WTC11 (cell line): ENCODE measurements at places on chromosomes 11 and 22.

GRCh38 chr11:1048375-1049070, 12.0 kb upstream of the MUC6 start:
- DNase-seq: peak; percentile 30

- no peak for DNase-seq
Observed at GRCh38 chr11:110565357-110566336, 135.9 kb downstream of the FDX1 start.

- no peak for DNase-seq
Observed at GRCh38 chr11:123233280-123233974, 38.4 kb upstream of the CLMP start.

- DNase-seq: no peak
Observed at GRCh38 chr11:65338676-65339075, 5.0 kb downstream of the DPF2 start.

GRCh38 chr11:2202900-2203439, 31.4 kb upstream of the TH start:
- DNase-seq: peak; percentile 4

- DNase-seq: no peak
Observed at GRCh38 chr11:107184986-107185385, 166.7 kb upstream of the GUCY1A2 start.

DNA sequence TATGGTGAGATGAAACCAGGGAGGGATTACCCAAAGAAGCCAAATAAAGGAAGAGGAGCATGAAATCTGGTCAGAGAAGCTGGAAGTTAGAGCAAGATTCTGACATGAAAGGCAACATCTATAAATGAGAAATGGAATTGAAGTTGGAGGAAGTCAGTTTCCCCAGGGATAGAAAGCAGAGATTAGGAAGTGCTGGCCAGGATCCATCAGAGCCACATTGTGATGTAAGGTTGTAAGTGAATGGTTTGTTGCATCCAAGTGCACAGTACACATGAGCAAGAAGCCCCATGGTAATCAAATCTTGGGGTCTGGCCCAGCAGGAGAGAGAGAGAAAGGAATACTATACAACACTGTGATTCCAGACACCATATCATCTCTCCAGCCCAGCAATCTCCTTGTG, 6.6 kb upstream of the NLRP10 start:
- DNase-seq: no peak

DNA sequence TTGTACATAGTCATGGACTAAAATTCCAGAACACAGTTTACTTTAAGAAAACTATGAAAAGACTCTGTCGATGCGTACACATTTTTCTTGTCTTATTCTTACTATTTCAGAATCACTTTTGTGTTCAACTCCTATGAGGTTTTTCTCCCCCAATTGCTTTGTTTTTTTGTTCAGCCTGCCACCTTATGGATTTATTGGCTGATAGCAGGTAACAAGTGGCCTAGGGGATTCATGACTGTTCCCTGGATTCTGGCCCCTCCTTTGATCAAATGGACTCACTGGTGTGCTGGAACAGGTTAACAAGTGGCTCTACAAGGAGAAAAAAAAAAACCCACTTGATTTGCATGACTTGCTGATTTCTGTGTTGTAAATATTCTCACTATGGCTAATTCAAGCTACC, 10.6 kb downstream of the MMP20 start:
- no peak for DNase-seq

- no peak for DNase-seq
Observed at GRCh38 chr11:92678008-92678611, 291.3 kb upstream of the MTNR1B start.

DNA sequence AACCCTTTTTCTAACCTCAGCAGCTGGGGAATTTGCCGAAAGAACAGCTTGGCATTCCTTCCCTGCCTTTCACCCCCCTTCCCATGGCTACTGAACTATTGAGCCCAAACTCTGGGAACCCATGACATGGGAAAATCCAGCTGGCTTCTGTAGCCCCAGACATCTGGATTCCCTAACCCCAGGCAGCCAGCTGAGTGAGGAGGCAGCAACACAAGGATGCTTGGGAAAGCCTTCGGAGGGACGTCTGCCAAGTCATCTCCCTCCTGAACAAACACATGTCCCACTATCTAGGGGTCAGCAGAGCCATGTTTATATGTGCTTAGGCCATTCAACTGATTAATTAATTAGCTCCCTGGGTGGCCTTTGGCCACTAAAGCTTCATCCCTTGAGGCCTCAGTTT, 21.6 kb downstream of the LRRC55 start:
- DNase-seq: no peak

- DNase-seq: peak; percentile 83
Observed at GRCh38 chr11:69101115-69101791, 52.5 kb downstream of the TPCN2 start.

GRCh38 chr22:24155627-24156140, 25.6 kb upstream of the SUSD2 start:
- DNase-seq: peak; percentile 60

- no peak for DNase-seq
Observed at GRCh38 chr11:10490032-10490397, 35.0 kb downstream of the AMPD3 start.

GRCh38 chr22:26798462-26799065, 141.2 kb downstream of the MIAT start:
- peak; percentile 32 for DNase-seq

GRCh38 chr11:119065369-119065768, 2.2 kb upstream of the VPS11 start:
- peak; percentile 32 for DNase-seq

DNA sequence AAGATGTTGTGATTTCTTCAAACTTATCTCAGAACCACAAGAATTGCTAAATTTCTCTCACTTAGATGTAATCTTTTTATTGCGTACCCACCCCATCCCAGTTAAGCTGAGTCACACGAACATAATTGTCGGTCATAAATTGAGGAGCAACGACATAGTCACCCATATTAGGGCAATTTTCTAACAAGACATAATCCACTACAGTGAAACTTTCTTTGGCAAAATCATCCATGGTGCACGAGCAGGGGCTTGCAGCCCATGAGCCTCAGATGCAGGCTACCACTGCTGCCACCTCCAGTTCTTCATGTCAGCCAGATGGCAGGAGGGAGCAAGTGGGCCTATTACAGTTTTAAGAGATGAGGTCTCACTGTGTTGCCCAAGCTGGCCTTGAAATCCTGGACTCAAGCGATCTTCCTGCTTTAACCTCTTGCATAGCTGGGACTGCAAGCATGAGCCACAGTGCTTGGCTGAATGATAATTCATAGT, 70.3 kb upstream of the GRK2 start:
- no peak for DNase-seq

- DNase-seq: no peak
Observed at GRCh38 chr22:16932577-16932976, 75.4 kb downstream of the GAB4 start.

DNA sequence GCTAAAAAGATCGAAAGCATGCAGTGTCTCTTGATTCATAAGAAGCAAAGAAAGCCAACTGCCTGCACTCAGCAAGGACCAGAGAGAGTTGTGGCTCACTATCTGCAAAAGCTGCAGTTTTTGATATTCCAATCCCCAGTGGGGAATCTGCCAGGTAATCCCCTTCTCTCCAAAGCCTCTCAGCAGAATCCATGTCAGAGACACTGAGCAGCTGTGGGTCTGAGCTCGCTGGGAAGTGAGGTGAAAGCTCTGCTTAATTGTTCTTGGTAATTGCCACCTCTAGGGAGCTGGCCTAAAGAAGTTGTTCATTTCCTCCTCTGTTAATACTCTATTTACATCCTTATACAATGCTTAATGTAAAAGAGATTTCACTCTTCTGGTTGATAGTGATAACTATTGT, 261.3 kb upstream of the LRRC4C start:
- no peak for DNase-seq

- no peak for DNase-seq
Observed at GRCh38 chr11:86606270-86606835, 66.1 kb downstream of the ME3 start.

GRCh38 chr11:66107600-66108510, 37.8 kb downstream of the PACS1 start:
- no peak for DNase-seq

GRCh38 chr11:121961321-121961801, 154.7 kb downstream of the BLID start:
- DNase-seq: no peak

DNA sequence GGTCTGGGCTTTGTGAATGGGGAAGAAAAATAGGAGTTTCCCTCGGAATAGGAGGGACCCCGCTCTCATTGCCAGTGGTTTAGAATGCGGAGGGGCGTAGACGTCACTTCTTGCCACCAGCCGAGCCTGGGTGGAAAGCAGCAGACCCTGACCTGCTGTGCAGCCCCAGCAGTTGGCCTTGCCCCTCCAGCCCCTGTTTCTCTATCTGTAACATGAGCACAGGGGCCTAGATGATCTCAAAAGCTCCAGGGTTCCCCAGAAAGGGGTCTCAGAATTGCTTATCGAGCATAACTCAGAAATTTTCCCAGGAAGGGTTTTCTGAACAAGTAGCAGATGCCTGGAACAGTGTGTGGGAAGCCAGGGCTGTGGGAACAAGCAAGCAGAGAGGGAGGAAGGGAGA, 43.9 kb downstream of the C11orf91 start:
- DNase-seq: no peak

DNA sequence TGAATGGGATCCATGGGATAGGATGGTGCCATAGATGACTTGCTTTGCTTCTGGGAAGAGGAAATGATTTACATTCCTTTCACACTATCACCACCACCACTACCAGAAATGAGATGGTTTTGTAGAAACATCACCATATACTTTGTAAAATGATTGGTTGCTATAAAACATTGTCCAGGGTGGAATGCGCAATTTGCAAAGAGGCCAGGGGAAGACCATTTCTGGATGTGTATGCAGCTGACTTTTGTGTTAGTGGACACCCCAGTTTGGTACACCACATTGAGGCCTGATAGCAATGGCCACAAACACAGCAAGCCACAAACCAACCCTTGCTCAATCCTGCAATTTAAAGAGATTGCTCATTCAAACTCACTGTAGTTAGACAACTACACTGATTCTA, 56.7 kb upstream of the RCN1 start:
- DNase-seq: no peak

DNA sequence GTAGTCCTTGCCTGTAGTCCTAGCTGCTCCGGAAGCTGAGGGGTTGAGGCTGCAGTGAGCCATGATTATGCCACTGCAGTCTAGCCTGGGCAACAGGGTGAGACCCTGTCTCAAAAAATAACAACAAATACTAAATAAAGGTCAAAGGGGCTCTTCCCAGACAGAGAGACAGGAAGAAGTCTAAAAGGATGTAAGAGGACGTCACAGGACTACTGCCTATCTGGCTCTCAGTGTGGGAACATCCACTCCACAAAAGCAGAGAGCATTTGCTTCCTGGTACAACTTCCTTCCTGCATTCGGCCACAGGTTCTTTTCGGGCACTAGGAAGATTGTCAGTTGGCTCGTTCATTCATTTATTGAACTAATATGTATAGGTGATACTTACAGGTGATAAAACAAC, 110.6 kb downstream of the SGSM3 start:
- DNase-seq: no peak

DNA sequence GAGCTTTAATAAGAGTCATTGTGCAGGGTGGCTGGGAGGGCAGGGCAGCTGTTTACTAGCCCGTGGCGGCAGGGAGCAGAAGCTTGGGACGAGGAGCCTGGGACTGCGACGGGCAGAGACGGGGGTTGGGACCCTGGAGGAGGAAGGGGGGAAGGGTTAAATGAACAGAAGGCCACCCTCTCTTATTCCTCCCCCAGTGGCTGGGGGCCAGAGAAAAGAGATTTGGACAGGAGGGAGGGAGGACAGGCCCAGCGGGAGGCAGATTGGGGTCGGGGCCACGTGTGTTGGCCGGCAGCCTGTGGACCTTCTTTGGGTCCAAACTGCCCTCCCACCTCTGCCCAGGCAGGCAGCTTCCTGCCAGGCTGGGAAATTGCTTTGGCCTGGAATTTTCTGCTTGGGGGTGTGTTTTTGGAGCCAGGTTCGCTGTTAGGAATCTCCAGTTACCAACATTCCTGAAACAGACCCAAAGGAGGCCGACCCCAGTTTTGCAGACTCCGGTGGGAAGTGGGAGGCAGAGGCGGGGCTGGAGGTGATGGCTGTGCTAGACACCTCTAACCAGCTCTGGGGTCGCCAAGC, 50.2 kb downstream of the APOL3 start:
- peak; percentile 29 for DNase-seq

- no peak for DNase-seq
Observed at GRCh38 chr11:21631991-21632390, 560.9 kb upstream of the ANO5 start.
